ENCODE measurements at places on chromosomes 4 and X. TPM values are rescaled to one million over a fixed set of nuclear protein-coding genes. Genes with fewer than 3 reads are reported as not detected.

ODAPH gene
- not detected for total RNA-seq

NOX1 gene
- not detected for total RNA-seq

GLOD5 gene
- total RNA-seq = not detected

MID1IP1 gene
- total RNA-seq = 9.5 TPM

ANOS1 gene
- 1.2 TPM for total RNA-seq

EFHC2 gene
- 0.91 TPM for total RNA-seq

GRIA3 gene
- not detected for total RNA-seq

USP17L26 gene
- not detected for total RNA-seq

PTTG2 gene
- total RNA-seq = not detected

STK26 gene
- total RNA-seq = 14.5 TPM

VEGFD gene
- not detected for total RNA-seq

DNAJB14 gene
- total RNA-seq = 42.0 TPM

HSFX4 gene
- total RNA-seq = not detected

TMEM35A gene
- not detected for total RNA-seq

CSAG3 gene
- not detected for total RNA-seq

PCSK1N gene
- 16.5 TPM for total RNA-seq

TRPC5OS gene
- total RNA-seq = not detected

DNA sequence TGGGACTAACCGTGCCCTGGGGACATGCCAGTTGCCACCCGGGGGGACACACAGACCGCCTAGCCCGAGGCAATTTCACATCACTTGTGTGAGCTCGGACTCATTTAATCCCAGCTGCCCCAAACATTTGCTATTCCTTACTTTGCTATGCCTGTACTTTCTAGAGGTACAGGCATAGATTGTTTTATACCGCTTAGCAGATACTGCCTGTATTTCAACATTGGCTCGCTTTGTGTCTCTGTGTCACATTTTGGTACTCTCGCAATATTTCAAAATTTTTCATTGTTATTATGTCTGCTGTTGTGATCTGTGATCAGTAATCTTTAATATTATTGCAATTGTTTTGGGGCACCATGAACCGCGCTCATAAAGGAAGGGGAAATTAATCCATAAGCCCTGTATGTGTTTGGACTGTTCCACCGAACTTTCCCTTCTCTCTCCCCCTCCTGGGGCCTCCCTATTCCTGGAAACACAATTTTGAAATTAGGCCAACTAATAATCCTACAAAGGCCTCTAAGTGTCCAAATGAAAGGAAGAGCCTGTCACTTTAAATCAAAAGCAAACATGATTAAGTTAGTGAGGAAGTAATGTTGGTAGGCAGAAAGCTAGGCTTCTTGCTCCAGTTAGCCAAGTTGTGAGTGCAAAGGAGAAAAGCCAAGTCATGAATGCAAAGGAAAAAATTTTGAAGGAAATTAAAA is 568 bp upstream of the CASP6 start:
- no peak for DNase-seq

DNA sequence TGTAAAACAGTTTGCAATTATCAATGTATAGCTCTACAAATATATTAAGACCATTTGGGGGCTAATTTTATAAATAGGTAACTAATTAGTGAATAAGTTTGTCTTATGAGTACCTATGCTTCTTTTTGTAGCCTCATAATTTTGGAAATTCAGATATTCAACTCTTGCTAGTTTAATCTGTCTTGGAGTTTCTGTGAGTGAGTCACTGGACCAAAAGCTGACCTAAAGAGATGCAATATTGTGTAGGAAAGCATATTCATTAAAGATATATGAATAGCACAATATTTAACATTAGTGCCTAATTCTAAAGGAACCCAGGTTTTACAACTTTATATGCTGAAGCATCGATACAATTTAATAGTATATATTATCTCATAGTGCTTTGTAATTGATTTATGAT is 161.3 kb upstream of the PCDH18 start:
- no peak for DNase-seq

- peak; percentile 18 for DNase-seq
These were observed 32.1 kb upstream of the GLRA2 start for GRCh38 chrX:14497184-14497666.

DNA sequence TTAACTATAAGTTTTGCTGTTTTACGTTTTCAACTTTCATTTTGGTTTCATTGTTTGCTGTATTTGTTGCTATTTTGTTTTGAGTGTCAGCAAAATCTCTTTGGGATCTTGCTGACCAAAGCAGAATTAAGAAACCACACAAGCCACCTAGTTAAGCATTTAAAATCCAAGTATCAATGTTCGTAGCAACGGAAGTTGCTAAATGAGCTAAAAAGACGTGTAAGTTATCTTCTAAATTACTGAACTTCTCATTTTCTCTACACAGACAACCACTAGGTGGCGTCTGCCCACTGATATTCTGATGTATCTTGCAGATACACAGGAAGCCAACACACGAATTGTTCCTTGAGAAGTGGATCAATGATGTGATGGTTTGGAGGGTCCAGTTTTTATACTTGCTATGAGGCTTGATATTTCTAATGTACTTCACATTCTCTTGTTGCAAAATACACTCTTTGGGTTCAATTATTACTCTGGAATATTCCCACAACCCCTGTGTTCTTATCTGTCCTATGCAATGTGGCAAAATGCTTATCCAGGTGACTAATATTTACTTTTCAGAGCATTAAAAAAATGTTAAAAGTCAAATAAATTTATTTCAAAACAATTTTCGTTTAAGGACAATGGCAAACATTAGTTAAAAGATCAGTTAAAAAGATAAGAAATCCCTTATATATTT is 250.5 kb downstream of the TECRL start:
- peak; percentile 49 for DNase-seq

DNA sequence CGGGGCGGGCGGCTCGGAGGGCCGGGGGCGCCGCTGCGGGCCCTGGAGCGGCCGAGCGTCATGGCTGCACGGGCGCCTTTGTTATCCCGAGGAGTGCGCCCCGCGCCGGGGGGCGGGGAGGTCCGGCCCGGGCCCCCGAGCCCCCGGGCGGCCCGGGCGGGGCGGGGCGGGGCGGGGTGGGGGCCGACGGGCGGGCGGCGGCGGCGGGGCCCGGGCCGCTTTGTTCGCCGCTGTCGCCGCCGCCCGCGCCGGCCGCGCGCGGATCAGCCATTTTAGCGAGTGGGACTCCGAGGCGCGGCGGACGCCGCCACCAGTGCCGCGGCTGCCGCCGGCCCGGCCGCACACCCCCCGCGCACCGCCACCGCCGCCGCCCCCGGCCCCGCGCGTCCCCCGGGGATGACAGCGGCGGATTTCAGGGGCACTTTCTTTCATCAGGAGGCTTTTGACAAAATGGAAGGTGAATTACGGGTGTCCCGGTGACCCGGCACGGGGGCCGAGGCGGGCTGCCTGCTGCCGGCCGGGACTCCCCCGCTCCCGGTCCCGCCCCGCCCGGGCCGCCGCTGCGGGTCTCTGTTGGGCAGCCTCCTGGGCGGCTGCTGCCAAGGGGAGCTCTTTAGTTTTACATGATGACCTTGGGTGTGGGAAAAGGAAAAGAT is 1.2 kb downstream of the HMGB3 start:
- no peak for DNase-seq

GRCh38 chrX:122866532-122866931 is 317.5 kb upstream of the GRIA3 start:
- DNase-seq = peak; percentile 45

GRCh38 chr4:73308286-73308685 is 49.7 kb upstream of the ANKRD17 start:
- peak; percentile 11 for DNase-seq

- no peak for DNase-seq
These were observed 197.5 kb downstream of the VEGFC start for GRCh38 chr4:176595257-176595656.

DNA sequence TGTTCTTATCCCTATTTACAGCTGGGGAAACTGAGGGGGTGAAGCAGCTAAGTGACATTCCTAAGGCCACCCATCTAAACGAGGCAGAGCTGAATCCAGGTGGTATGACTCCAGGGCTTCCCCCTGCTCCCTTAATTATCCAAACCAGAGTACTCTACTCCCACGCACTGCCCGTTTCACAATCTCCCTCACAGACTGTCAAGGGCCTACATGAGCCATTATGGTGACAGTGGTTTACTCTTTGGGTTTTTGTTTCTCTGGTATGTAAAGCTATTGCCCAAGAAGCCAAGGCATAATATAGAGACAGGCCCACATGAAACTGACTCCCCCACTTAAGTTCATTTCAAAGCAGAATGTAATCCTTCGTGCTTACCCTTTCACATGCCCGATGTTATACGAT is 95.1 kb downstream of the NHS start:
- DNase-seq = no peak

- DNase-seq = no peak
These were observed 417.4 kb downstream of the CCSER1 start for GRCh38 chr4:90544532-90545045.

- no peak for DNase-seq
These were observed 230.6 kb upstream of the TRPC5 start for GRCh38 chrX:112313201-112313600.

- no peak for DNase-seq
These were observed 3.2 kb upstream of the KLHL34 start for GRCh38 chrX:21661316-21661715.

GRCh38 chr4:185657699-185658098 is 122.4 kb upstream of the PDLIM3 start:
- no peak for DNase-seq

- peak; percentile 42 for DNase-seq
These were observed 1.6 kb downstream of the LONRF3 start for GRCh38 chrX:118975831-118976598.

- no peak for DNase-seq
These were observed 914.5 kb downstream of the STIM2 start for GRCh38 chr4:27775156-27775555.

- DNase-seq = no peak
These were observed 181.6 kb upstream of the LEF1 start for GRCh38 chr4:108350332-108350731.

GRCh38 chr4:176614793-176615192 is 177.9 kb downstream of the VEGFC start:
- no peak for DNase-seq

DNA sequence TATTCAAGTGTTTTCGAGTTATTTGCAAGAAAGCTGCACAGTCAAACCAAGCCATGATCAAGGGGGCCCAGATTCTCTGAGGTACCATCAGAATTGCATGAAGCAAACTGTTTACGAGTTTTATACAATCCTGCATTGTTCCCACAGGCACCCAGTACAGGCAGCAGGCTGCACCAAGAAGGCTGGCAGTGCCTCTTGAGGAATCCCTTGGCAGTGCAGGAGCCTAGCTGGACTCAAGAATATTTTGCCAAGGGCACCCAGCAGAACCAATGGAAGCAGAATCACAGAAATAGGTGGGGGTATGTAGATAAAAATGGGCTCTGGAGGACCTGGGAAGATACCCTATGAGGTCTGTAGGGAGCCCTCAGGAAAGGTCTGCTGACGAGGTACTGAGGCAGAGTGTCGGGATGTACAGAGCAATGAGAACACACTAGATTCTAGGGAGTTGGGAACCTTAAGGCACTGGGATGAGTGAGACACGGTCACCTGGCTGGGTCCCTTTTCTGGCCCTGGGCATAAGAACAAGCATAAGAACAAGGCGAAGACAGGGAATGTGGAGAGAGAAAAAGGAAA is 2.5 kb upstream of the PLP1 start:
- peak; percentile 2 for DNase-seq

DNA sequence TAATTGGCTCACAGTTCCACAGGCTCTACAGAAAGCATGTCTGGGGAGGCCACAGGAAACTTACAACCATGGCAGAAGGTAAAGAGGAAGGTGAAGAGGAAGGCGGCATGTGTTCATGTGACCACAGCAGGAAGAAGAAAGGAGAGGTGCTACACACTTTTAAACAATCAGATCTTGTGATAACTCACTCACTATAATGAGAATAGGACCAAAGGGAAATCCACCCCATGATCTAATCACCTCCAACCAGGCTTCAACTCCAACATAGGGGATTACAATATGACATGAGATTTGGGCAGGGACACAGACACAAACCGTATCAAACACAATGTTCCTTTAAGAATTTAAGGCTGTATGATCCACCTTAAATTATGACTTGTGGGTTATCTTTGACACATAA is 10.5 kb upstream of the PGM2 start:
- no peak for DNase-seq

GRCh38 chr4:159197885-159198269 is 95.0 kb downstream of the RAPGEF2 start:
- no peak for DNase-seq

GRCh38 chrX:109704563-109704962 is 28.5 kb downstream of the ACSL4 start:
- no peak for DNase-seq

GRCh38 chr4:110415478-110415877 is 60.5 kb upstream of the ENPEP start:
- no peak for DNase-seq

DNA sequence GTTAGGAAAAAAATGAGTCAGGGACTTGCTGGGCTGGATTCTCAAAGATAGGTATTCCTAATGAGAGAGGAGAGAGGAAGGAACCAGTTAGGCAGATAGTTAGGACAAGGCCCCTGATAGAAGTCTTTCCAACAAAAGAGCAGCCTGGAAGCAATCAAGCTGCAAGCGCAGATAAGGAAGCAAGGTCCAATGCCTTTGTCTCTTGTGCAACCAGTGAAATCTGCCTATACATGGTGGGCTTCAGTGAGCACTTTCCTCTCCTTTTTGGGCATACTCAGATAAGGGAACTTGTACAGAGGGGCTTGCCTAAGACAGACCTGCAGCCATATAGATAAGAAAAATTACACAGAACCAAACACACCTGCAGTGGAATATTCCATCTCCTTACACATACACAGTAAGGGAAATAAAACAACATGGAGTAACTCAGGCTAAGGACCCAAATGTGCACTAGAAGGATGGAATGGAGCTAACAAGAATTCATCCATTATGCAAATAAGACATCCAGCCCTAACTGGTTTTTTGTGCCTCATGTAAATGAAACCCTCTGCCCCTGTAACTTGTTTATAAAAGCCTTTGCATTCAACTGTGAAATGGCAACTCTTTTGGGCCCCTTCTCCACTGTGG is 68.8 kb downstream of the PCDH18 start:
- no peak for DNase-seq

GRCh38 chr4:168097161-168097560 is 4.8 kb downstream of the ANXA10 start:
- DNase-seq = no peak

GRCh38 chr4:99157478-99157935 is 13.4 kb upstream of the ADH4 start:
- DNase-seq = no peak

DNA sequence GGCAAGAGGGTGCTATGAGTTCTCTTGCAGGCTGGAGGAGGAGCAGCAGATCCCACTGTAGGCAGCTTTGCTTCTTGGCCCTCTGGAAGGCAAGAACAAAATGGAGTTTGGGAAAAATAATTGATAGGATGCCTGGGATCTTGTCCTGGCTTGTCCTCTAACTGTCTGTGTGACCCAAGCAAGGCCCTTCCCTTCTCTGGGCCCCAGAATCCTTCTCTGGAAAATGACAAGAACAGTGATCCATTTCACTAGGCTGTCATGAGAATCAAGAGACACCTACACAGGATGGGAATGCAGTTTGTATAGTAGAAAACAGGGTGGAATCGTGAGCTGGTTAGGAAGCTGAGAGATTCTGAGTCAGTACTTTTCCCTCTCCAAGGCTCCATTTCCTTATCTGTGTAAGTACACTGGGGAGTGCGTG is 133.3 kb downstream of the PJA1 start:
- no peak for DNase-seq

- no peak for DNase-seq
These were observed 553.9 kb downstream of the SPRY1 start for GRCh38 chr4:123950530-123950929.

- DNase-seq = no peak
These were observed 37.4 kb upstream of the IL1RAPL1 start for GRCh38 chrX:28549838-28550237.

GRCh38 chr4:137470806-137471205 is 61.5 kb downstream of the PCDH18 start:
- no peak for DNase-seq

GRCh38 chrX:18424482-18425198 is 768 bp upstream of the CDKL5 start:
- peak; percentile 10 for DNase-seq

Measured in A172 (cell line).